Fibroblast of skin of back (primary cell): ENCODE measurements at places on chromosomes 11 and 22.

GRCh38 chr11:76657187-76658170 lies 13.1 kb downstream of the LRRC32 start:
- no peak for DNase-seq

- DNase-seq: peak; percentile 31
Measured at GRCh38 chr11:126612671-126613070, 257.2 kb downstream of the ST3GAL4 start.

DNA sequence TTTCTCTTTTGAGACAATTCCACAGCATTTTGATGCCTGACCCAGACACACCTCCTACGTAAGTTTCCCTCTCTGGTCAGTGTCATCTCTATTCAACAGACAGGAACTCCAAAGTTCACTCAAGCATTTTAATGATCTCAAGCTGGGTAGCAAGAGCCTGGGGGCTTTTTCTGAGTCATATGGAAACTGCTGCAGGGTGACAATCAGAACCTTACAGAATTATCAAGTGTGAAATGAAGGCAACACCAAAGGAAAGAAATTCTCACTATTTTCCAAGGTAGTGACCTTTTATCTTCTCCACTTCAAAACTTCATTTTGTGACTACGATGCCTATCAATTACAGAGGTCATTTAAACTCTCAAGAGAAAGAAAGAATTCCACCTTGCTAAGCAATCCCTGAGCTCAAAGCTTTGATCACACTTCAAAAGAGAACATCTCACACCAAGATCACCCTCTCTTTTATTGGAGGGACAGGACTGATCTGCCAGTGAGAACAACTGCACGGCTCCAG lies 229.0 kb upstream of the ZC3H12C start:
- DNase-seq: no peak

- peak; percentile 74 for DNase-seq
Measured at GRCh38 chr11:130894322-130895025, 21.8 kb downstream of the SNX19 start.

DNA sequence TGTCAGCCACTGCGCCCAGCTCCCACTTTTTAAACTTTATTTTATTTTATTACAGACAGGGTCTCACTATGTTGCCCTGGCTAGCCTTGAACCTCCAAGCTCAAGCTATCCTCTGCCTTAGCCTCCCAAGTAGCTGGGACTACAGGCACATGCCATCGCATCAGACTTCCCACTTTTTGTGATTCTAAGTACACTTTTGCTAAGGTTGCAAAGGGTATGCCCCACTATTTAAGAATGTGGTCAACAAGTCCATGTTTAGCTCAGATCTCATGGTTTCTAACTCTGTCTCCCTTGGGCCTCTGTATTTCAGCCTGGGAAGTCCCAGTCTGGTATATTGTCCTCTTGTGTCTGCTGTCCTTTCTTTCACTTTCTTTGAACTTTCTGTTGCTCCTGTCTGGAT lies 35.3 kb downstream of the EXPH5 start:
- DNase-seq: no peak

DNA sequence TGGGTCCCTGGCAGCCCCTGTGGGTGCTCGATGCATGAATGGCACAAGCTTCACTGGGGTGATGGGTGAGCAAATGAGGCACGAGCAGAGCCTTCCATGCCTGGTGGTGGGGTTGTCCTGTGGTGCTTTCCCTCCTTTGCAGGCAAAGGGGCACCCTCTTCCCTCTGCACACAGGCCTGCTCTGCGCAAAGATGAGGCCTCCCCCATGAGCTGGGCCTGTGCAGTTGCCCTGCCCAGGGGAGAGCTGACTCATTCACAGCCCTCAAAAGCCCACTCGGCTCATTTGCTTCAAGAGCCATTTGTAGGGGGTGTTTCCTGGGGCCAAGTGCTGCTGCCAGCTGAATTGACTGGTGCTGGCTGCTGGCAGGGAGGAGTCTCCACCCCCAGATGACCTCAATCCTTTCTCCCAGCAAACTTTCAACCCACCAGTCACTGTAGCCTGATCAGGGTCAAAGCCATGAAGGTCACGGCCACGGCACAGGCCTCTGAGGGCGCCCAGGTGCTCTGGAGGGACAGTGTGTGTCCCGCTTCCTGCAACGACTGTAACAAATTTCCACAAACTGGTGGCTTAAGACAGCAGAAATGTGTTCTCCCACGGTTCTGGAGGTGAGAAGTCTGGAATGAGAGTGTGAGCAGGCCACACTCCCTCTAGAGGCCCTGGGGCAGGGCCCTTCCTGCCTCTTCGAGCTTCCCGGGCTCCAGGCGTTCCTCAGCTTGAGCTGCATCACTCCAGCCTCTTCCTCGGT lies 48.8 kb upstream of the ANO1 start:
- DNase-seq: peak; percentile 13

- peak; percentile 5 for DNase-seq
Measured at GRCh38 chr11:106231591-106231990, 154.1 kb downstream of the AASDHPPT start.

DNA sequence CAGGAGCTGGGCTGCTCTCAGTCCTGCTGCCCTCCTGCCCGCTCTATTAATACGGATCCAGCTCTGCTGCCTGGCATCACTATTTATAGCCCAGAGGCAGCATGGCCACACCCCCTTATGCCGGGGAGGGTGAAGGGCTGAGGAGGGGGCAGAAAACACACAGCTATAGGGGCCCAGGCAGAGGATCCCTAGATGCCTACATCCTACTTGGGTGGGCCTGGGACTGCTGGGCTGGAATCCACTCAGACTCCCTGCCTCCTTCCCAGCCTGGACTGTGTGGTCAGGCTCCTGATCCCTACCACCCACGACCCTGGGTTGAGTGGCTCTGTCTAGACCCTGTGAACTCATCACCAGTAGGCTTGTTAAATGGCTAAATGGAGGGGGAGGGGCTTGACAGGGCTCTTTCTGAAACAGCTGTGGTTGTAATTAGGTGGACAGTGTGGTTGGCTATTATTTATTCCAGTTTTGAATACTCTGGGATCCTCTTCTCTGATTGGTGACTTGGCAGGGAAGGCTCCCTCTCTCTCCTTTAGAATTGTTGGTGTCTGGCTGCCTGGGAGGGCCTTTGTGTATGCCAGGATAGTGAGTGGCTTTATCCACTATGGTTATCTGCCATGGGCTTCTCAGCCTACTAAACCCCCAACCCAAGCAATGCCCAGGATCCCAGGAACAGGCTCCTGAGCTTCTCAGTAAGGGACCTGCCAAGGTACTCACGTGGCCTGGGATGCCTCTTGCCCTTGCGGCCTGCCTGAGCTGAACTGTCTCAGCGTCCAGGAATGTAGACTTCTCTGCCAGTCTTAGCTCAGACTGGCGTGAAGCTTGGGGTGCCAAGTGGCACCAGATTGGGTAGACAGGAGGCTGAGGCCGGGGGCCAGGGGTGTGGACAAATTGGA lies 15.2 kb downstream of the PHLDB1 start:
- DNase-seq: peak; percentile 70

DNA sequence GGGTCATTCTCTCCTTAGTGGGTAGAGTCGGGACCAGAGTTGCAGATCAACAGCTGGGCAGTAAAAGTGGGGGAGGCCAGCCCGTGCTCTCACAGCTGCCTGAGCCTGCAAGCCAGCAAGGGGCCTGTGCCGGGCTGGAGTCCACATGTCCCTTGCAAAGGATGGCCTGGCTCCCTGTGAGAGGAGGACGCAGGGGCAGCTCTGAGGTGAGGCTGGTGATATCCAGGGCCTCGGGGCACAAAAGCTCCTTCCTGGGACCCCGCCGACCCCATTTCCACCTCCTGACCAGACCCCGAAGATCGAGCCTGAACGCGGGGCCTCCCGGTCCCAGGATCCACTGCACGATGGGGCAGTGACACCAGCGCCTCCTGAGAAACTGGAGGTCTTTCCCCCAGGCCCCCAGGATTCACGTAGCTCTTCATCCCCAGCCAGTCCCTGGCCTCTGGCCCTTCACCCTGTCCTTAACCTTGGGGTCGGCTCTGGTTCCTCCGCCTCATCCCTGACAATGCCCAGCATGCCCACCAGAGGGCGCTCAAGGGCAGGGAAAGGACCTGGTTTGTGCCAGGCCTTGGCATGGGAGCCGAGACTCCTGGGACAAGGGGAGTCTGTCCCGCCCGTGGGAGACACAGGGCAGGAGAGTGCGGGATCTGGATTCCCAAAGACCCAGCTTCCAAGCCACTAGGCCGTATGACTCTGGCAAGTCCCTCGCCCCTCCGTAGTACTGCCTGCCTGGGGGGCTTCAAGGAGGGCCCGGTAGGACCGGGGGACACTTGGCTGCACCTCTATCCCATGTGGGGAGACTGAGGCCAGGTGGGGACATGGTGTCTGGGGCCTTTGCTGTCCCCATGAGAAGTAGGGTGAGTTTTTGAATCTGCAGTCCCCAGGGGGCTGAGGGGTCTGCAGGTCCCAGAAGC lies 17.8 kb upstream of the WNT7B start:
- peak; percentile 70 for DNase-seq
